ENCODE measurements at places on chromosomes 5 and 9.

- DNase-seq, result no peak
Observed at GRCh38 chr9:125902831-125903512, 155.8 kb downstream of the PBX3 start.

- DNase-seq, result no peak
Observed at GRCh38 chr5:108747774-108748400, at the start of gene FER. Gene FER, plus strand, starts transcription at chr5:108747897. Its CDS starts 50,286 bp downstream, at chr5:108798183.

- DNase-seq, result no peak
Observed at GRCh38 chr5:113405530-113405929, 29.3 kb downstream of the TSSK1B start.

- peak; percentile 74 for DNase-seq
Observed at GRCh38 chr5:38008198-38008597, 168.4 kb upstream of the GDNF start.

- no peak for DNase-seq
Observed at GRCh38 chr9:132184124-132184523, 22.3 kb downstream of the NTNG2 start.

- DNase-seq, result no peak
Observed at GRCh38 chr9:93022066-93022465, 36.4 kb upstream of the SUSD3 start.

GRCh38 chr9:68996462-68996861, 17.5 kb downstream of the PRKACG start:
- DNase-seq, result no peak

GRCh38 chr9:38380230-38380871, 12.2 kb upstream of the ALDH1B1 start:
- no peak for DNase-seq

DNA sequence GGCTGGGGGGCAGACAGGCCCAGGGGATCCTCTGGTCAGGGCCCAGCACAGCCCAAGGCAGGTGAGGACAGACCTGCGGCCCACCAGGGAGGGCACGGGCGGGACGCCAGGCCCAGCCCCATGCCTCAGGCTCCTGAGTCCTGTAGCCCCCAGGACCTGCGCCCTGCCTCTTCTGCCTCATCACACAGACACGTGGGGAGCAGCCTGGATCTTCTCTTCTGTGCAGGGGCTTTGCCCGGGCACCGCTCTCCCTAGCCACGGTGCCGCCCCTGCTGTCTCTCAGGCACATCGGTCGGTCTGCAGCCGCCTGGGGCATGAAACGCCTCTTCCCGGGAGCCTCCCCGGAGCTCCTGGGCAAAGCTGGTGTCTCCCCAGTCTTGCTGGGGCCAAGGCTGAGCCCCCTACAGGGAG, 40.2 kb upstream of the EGFL7 start:
- DNase-seq, result no peak

DNA sequence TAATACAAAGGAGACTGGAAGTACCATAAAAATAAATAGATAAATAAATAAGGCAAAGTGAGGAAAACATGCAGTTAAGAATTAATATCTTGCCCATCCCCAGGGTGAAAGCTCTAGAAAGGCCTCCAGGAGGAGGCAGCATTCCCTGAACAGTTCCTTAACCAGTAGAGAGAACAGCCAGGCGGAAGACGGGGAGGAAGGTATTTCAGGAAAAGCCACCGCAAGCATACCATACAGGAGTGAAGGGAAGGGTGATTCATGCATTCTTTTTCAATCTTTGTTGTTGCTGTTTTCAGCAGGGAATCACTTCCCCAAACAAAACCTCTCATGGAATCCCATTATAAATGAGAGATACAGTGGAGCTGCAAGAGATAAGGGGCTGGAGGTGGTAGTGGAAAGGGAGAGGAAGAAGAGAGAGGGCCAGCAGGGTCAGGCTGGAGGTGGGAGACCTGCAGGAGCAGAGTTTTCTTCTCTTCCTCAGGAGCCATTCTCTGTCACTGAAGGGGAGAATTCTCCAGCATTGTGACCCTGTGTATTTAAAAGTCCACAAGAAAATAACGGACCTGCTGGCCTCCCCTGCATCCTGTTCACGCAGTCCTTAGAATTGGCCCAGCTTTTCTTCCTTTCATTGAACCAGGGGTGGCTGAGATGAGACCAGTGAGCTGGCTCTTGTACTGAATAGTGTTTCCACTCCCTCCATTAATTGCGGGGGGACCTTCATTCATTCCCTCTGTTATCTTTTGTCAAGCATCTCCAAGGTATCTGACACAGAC, 255.9 kb downstream of the FAM114A2 start:
- no peak for DNase-seq

DNA sequence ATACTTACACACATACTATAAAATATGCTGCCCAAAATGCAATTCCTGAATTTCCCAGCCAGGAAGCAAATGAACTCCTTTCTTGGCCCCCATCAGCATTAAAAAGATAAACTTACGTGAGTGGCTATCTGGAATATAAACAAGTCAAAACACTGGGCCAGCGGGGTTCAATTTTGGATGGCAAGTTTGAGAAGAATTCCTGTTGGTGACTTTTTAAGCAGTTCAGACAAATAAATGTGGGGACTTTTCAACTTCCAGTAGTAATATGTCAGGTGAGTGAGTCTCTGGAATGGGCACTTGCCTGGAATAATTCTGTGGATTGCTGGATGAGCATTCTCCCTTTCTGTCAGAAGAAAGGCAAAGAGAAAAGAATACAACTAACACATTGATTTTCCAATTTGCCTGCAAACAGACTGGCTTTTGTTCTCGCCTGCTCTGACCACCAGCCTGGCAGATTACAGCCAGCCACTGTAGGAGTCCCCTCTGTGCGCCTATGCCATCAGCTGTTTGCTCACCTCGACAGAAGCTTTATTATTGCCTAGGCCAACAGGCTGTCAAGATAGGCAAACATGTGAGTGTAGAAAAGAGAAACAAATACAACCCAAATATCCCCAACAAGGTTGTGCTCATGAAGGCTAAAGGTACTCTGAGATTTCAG, 78.6 kb downstream of the MRPS27 start:
- no peak for DNase-seq

DNA sequence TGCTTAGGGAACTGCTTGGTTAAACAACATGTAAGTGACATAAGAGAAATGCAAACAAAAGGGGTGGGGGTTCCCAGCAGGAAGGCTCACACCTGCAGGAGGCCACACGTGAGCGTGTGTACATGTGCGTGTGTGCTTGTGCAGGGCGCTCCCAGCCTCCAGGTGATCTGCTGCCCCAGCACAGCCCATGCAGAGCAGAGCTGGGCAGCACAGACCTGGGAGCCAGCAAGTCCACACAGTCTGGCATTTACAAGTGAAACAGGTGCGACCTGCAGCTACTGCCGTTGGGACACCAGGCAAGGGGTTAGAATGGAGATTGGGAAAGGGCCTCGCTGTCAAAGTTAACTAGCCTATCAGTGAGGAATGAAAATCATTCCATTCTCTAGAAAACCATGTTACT, 41.8 kb downstream of the GRAMD2B start:
- no peak for DNase-seq

DNA sequence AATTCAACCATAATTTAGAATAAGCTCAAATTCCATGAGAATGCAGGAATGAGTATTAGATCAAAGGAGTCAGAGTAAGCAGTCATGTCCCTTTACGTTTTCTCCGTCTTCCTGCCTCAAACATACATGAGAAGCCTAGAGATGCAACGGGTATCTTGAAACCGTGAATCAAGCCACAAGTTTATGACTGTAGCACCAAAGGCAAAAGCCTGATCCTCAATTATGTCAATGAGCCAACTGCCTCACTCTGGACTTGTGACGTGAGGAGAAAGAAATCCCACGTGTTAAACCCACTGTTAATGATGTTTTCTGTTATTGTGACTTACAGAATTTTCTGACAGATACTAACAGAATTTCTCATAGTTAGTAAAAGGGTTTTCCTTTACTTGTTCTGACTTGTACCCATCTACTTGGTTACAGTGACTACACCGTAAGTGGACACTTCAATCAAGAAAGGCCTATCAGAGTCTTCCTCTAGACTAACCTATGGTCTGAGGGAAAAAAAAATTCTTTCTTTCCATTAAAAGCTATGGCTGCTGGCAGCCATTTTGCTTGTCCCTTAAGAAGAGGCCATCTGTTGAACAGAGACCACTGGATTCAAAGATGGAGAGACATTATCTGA, 35.3 kb upstream of the HK3 start:
- DNase-seq, result no peak

GRCh38 chr5:180736536-180736935, 3.3 kb downstream of the OR2Y1 start:
- DNase-seq, result no peak

DNA sequence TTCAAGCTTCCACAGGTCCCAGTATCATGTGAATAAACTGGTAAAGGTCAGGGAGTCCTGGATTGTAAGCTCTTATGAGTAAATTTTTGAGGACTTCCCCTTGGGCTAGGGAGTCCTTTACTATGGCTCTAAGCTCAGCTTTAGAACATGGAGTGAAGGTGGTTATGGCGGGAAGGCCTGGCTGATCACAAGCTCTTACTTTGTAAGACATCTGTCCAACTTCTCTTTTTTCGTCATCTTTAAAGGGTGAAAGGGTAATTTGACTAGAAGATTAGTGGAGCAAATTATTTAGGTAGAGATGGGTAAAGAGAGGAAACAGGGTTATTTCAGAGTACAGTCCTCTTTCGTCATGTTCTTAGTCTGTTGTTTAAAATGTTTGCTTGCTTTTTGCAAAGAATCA, 155.4 kb downstream of the AOPEP start:
- no peak for DNase-seq

GRCh38 chr9:120876842-120877240, at the start of gene PHF19:
Gene PHF19, minus strand, starts transcription at chr9:120877188. Its CDS starts 2,447 bp downstream, at chr9:120874741.
- DNase-seq, result no peak

DNA sequence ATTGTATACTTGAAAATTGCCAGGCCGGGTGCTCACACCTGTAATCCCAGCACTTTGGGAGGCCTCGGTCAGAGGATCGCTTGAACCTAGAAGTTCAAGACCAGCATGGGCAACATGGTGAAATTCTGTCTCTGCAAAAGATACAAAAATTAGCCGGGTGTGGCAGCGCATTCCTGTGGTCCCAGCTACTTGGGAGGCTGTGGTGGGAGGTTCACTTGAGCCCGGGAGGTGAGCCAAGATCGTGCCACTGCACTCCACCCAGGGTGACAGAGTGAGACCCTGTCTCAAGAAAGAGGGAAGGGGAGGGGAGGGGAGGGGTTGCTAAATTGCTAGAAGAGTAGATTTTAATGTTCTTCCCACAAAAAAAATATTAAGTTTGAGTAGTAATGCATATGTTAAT, 53.2 kb downstream of the FNBP1 start:
- DNase-seq, result no peak

GRCh38 chr5:178069909-178070308, 43.4 kb upstream of the N4BP3 start:
- no peak for DNase-seq

GRCh38 chr5:164651546-164652275, 1146.3 kb downstream of the MAT2B start:
- DNase-seq, result no peak

DNA sequence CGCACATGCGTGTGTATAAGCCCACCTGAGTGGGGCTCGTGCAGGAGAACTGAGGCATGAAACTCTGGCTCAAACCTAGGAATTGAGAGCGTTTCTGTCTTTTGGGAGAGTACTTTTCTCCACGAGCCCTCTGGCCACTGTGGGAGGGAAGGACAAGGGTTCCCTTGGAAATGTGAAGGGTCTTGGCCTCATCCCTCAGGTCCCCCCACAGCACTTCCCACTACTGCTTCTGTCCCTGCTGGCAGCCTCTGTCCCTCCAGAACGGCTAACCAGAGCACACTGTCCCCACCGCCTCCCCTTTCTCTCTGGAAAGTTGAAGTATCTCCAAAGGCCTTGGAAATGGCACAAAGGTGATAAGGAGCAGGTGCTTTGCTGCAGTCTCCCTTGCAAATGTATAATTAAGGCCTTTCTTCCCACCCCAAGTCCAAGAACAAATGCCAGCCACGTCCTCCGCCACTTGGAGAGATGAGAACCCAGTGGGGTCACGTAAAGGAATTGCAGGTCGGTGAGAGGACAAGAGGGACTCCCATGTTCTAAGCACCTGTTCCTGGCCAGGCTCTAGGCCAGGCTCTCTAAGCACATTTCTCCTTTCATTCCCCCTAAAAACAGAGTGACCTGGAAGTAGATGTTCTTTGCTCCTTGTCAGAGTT, 107.9 kb upstream of the LMX1B start:
- DNase-seq, result no peak

- no peak for DNase-seq
Observed at GRCh38 chr9:97786341-97786740, 66.7 kb upstream of the FOXE1 start.

DNA sequence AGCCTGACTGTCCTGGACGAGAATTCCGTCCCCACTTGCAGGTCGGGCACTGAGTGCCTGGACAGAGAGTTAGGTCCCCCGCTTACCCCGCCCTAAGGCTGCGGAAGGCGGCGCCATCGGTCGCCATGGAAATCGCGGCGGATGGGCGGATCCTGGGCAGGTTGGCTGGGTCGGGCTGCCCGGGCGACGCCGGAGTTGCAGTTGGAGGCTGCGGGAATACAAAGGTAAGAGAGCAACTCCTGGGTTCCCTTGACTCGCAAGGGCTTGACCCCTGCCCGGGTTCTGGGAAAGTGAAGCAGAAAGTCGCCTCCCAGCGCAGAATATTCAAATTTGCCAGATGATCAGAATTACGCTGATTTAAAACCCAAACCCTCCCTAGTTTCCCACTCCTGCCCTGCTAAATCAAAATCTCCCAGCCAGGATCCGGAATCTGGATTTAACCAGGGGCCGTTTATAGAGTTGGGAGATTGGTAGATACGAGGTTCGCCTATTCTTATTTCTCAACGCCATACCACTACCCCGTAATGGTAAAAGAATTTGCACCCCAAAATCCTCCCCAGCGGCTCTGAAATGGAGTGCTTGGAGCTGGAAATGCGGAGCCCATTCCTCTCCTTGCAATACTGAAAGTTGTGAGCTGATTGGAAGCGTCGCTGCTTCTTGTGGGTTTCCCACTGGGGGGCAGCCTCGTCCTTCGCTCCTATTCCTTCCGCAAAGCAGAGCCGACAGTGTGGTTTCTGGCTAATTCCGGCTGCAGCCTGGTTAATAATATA, 156.4 kb upstream of the RASEF start:
- peak; percentile 82 for DNase-seq

DNA sequence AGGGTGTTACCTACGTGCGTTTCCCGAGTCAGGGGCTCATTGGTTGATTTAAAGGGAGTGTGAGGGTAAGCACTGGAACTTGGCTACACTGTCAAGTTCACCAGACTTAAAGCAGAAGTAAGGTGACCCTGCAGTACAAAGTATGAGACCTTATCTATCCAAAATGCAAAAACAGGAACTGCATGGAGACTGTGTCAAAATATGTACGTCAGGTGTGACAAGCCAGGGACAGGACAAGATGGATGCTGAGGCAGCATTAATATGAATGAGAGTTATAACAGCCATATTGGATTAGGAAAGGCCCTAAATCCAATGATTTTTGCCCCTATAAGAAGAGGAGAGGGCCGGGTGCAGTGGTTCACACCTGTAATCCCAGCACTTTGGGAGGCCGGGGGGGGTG, 15.4 kb upstream of the SUSD3 start:
- DNase-seq, result no peak
